ENCODE measurements at places on chromosomes 1 and 21.

DNA sequence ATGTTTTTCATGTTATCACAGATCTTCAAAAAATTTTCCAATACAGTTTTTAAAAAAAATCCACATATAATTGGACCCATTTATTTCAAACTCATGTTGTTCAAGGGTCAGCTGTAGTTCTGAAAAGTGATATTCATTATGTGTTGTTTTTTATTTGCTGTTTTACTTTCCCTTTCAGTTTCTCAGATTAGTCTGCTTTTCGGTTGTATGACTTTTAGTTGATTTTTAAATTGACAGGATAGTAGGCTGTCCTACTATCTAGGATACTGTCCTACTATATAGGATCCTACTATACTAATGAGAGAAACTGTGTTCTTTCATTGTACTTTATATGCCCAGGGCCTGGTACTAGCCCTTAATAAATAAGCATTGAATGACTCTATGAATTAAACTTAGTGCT is 33.6 kb upstream of the GPR52 start:
- peaks cover 8% of the 10 kb centered on the region for H3K4me1 ChIP-seq
- no peak overlapping the region for H3K4me3 ChIP-seq
- DNase-seq, result no peak

GRCh38 chr1:228228601-228229074 is 20.8 kb downstream of the OBSCN start:
- H3K36me3 ChIP-seq, result peaks cover 32% of the 10 kb centered on the region
- no peak overlapping the region for H3K4me3 ChIP-seq
- H3K27ac ChIP-seq, result no peak overlapping the region
- no peaks in the 10 kb centered on the region for H3K27me3 ChIP-seq

GRCh38 chr21:35940074-35940927 is 120.0 kb downstream of the SETD4 start:
- no peak overlapping the region for H3K27ac ChIP-seq
- H3K4me3 ChIP-seq, result no peak overlapping the region
- H3K4me1 ChIP-seq, result peaks cover 3% of the 10 kb centered on the region
- peaks cover 3% of the 10 kb centered on the region for H3K27me3 ChIP-seq

- no peak overlapping the region for H3K27ac ChIP-seq
- no peak for DNase-seq
- H3K27me3 ChIP-seq, result peaks cover 8% of the 10 kb centered on the region
Observed at GRCh38 chr1:151868486-151868885, 15.0 kb upstream of the THEM5 start.

GRCh38 chr1:228085287-228085951 is 2.9 kb downstream of the ARF1 start:
- H3K4me1 ChIP-seq, result peaks cover 67% of the 10 kb centered on the region
- H3K4me3 ChIP-seq, result peak overlapping the region; percentile 95
- H3K27me3 ChIP-seq, result no peaks in the 10 kb centered on the region
- no peaks in the 10 kb centered on the region for H3K36me3 ChIP-seq
- DNase-seq, result no peak

GRCh38 chr1:12129624-12130023 is 37.2 kb upstream of the TNFRSF1B start:
- no peak overlapping the region for H3K4me3 ChIP-seq
- H3K27me3 ChIP-seq, result no peaks in the 10 kb centered on the region
- peaks cover 60% of the 10 kb centered on the region for H3K4me1 ChIP-seq
- H3K27ac ChIP-seq, result peak overlapping the region; percentile 6
- no peaks in the 10 kb centered on the region for H3K36me3 ChIP-seq
- DNase-seq, result no peak

DNA sequence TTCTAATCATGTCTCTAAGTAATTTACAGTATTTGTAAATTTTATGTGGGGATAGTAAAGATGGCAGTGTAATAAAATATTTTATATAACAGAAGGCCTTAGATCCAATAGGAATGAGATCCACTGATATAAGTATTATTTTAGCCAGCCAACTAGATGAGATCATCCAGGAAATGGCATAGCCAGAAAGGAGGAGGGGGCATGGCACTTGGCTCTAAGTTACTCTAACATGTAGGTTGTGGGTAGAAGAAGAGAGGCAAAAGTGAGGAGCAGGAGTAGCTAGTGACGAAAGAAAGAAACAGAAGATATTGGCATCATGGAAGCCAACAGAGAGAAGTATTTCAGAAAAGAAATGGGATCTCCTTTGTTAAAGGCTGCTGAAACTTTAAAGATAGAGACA is 426.1 kb downstream of the PTPRC start:
- no peaks in the 10 kb centered on the region for H3K27me3 ChIP-seq
- H3K4me3 ChIP-seq, result no peak overlapping the region
- no peak for DNase-seq

GRCh38 chr1:93159337-93159736 is 20.9 kb downstream of the TMED5 start:
- no peaks in the 10 kb centered on the region for H3K4me1 ChIP-seq
- no peaks in the 10 kb centered on the region for H3K27me3 ChIP-seq
- H3K27ac ChIP-seq, result no peak overlapping the region

- no peak overlapping the region for H3K27ac ChIP-seq
- H3K4me1 ChIP-seq, result no peaks in the 10 kb centered on the region
- no peak overlapping the region for H3K4me3 ChIP-seq
- no peak for DNase-seq
- peaks cover 8% of the 10 kb centered on the region for H3K27me3 ChIP-seq
- no peaks in the 10 kb centered on the region for H3K36me3 ChIP-seq
Observed at GRCh38 chr1:72601035-72601674, 318.8 kb upstream of the NEGR1 start.

DNA sequence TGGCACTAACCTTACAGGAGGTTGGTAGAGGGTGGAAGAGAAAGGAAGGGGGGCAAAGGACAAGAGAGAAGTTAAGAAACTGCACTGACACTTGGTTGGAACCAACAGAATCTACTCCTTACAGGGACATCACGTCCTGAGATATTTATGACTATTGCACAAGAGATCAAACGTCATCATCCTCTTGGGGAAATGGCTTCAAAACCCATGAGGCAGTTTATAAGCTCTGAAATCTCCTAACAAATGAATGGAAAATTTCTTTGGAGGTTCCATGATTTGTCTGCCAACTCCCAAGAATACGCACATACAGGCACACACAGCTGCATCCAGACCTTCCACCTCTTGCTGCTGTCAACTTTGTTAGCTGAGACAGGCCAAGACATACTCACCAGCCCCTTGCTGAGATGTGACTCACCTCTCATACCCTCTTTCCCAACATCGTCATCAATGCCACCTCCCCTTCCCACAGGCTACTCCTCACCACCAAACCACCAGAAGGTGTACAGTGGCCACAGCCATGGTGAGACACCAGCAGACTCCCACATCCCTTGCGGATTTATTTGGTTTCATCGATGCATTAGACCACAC is 135.5 kb downstream of the SETD4 start:
- H3K27ac ChIP-seq, result no peak overlapping the region
- H3K27me3 ChIP-seq, result no peaks in the 10 kb centered on the region
- H3K4me3 ChIP-seq, result no peak overlapping the region
- no peaks in the 10 kb centered on the region for H3K36me3 ChIP-seq

DNA sequence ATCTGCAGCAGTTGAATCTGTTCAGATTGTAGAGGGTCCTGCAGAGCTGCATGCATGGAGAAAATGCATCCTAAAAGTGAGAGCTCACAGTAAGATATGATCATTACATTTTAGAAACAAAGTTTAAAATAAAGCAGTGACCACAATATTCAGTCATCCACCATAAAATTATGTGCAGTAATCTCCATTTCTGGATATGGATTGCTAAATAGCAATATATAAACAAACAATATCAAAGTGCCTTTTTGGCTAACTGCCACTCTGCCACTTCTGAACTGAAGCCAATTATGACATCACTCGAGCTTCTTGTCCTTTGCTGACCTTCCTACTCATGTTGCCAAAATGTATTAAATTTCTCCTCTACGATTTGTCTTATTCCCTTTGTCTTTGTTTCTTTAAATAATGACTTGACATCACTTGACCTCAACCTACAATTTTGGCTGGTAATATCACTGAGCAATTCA is 262.0 kb upstream of the CXADR start:
- DNase-seq, result no peak
- H3K27ac ChIP-seq, result no peak overlapping the region
- peaks cover 12% of the 10 kb centered on the region for H3K27me3 ChIP-seq
- no peaks in the 10 kb centered on the region for H3K36me3 ChIP-seq
- H3K4me3 ChIP-seq, result no peak overlapping the region

GRCh38 chr1:244836135-244836521 is 670 bp downstream of the COX20 start:
- H3K36me3 ChIP-seq, result peaks cover 25% of the 10 kb centered on the region
- no peaks in the 10 kb centered on the region for H3K27me3 ChIP-seq
- peak overlapping the region; percentile 100 for H3K27ac ChIP-seq
- H3K4me3 ChIP-seq, result peak overlapping the region; percentile 81

- H3K27ac ChIP-seq, result no peak overlapping the region
- no peaks in the 10 kb centered on the region for H3K27me3 ChIP-seq
- peaks cover 18% of the 10 kb centered on the region for H3K4me1 ChIP-seq
- no peaks in the 10 kb centered on the region for H3K36me3 ChIP-seq
Observed at GRCh38 chr1:108573183-108573582, 13.3 kb downstream of the EEIG2 start.

DNA sequence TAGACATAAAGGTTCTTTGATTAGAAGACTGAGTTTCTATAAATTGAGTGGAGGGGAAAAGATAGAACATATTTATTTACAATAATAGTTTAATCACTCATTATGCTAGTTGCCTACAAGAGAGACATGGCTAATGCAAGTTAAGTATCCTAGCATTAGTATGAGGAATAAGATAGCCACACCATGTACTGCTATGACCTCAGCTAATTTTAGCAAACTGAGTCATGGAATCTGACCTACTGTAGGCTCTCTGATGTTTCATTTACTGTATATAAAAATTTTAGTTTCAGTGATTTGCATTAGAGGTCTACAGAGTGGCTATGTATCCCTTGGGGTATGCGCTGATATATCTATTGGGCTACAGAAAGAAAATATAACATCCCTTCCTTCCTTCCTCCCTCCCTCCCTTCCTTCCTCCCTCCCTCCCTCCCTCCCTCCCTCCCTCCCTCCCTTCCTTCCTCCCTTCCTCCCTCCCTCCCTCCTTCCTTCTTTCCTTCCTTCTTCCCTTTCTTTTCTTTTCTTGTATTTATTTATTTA is 5.8 kb downstream of the AGL start:
- no peak for DNase-seq
- peaks cover 9% of the 10 kb centered on the region for H3K4me1 ChIP-seq
- no peak overlapping the region for H3K4me3 ChIP-seq
- H3K27ac ChIP-seq, result no peak overlapping the region

GRCh38 chr1:152325111-152325510 is at the start of gene FLG:
Gene FLG, minus strand, starts transcription at chr1:152325239. Its CDS starts 9,783 bp downstream, at chr1:152315456.
- no peaks in the 10 kb centered on the region for H3K36me3 ChIP-seq
- no peak within 1 kb of the TSS for H3K4me3 ChIP-seq
- H3K4me1 ChIP-seq, result no peaks in the 10 kb centered on the region
- no peaks in the 10 kb centered on the region for H3K27me3 ChIP-seq
- no peak for DNase-seq
- H3K27ac ChIP-seq, result no peak within 1 kb of the TSS

DNA sequence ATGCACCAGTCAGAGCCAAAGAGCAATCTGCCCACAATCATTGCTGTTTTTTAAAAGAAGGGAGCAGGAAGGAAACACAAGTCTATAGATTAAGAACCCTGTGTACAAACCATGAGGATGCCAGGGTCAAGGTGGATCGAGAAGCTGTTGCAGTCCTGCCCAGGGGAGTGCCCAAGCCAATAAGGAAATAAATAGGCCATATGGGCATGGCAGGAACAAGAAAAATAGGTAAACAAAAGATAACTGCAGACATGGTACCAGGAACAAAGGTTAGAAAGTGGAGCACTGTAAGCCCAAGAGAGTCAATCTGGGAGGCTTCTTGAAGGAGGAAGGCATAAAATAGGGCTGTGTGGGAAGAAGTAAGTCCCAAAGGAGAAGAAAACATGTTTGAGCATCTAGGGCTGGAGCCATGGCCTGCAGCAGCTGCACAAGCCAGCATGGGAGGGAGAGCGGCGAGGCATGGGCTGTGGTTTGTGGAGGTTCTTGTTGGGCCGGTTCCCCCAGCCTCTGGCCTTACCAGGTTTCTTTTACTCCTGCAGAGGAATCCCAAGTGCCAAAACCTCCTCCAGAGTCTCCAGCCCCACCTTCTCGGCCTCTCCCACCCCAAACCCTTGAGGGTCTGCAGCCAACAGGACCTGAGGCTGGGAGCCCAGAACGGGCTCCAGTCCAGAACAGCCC is 13.6 kb downstream of the INAVA start:
- no peaks in the 10 kb centered on the region for H3K4me1 ChIP-seq
- H3K27me3 ChIP-seq, result no peaks in the 10 kb centered on the region
- no peaks in the 10 kb centered on the region for H3K36me3 ChIP-seq
- no peak overlapping the region for H3K27ac ChIP-seq
- no peak overlapping the region for H3K4me3 ChIP-seq

DNA sequence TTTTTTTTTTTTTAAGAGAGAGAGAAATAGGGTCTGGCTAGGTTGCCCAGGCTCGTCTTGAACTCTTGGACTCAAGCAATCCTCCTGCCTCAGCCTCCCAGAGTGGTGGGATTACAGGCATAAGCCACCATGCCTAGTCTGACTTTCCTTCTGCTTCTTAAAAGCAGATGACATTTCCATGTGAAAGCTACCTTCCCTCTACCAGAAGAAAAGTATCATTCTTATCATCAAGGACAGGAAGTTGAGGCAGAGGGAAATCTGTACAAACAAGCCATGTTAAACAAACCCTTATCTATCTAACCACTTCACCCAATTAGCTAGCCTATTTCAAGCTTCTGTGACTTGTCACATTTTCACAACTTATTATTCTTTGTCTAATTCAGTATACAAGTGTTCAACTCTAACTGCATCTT is 54.8 kb downstream of the SAMSN1 start:
- H3K27me3 ChIP-seq, result no peaks in the 10 kb centered on the region
- no peaks in the 10 kb centered on the region for H3K4me1 ChIP-seq
- H3K27ac ChIP-seq, result no peak overlapping the region
- DNase-seq, result no peak
- no peak overlapping the region for H3K4me3 ChIP-seq

GRCh38 chr21:46081862-46082712 is 15.8 kb upstream of the COL6A2 start:
- DNase-seq, result peak; percentile 77
- H3K27ac ChIP-seq, result peak overlapping the region; percentile 18
- no peaks in the 10 kb centered on the region for H3K27me3 ChIP-seq
- peaks cover 46% of the 10 kb centered on the region for H3K4me1 ChIP-seq
- H3K4me3 ChIP-seq, result no peak overlapping the region

DNA sequence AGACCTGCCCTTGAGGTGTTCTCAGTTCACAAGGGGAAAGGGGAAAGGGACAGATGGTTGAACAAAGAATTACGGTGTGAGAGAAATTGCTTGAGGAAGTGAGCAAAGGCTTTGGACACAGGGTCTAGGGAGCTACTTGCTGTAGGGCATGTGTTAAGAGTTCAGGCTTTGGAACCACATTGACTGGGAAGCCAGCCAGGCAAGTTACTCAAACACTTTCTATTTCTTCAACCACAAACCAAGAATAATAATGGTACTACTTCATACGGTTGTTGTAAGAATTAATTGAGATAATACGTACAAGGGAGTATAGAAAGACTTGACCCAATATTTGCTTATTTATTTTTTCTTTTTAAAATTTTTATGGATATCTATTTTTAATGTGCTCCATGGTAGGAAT is 26.6 kb downstream of the AK4 start:
- H3K27me3 ChIP-seq, result no peaks in the 10 kb centered on the region
- no peak for DNase-seq

GRCh38 chr1:228434689-228435088 is 18.0 kb upstream of the TRIM17 start:
- peaks cover 42% of the 10 kb centered on the region for H3K27me3 ChIP-seq
- no peaks in the 10 kb centered on the region for H3K4me1 ChIP-seq
- no peaks in the 10 kb centered on the region for H3K36me3 ChIP-seq
- H3K4me3 ChIP-seq, result no peak overlapping the region
- H3K27ac ChIP-seq, result no peak overlapping the region

- H3K36me3 ChIP-seq, result no peaks in the 10 kb centered on the region
- no peaks in the 10 kb centered on the region for H3K27me3 ChIP-seq
- peak overlapping the region; percentile 52 for H3K27ac ChIP-seq
Observed at GRCh38 chr1:221886743-221887414, 145.0 kb upstream of the DUSP10 start.

All from osteocyte (in vitro differentiated cells).